ENCODE measurements at places on chromosomes 1 and 21.

GRCh38 chr1:81706650-81707435, 93.9 kb upstream of the ADGRL2 start:
- DNase-seq, result no peak

GRCh38 chr1:51956528-51957509, 33.7 kb downstream of the RAB3B start:
- DNase-seq, result no peak

DNA sequence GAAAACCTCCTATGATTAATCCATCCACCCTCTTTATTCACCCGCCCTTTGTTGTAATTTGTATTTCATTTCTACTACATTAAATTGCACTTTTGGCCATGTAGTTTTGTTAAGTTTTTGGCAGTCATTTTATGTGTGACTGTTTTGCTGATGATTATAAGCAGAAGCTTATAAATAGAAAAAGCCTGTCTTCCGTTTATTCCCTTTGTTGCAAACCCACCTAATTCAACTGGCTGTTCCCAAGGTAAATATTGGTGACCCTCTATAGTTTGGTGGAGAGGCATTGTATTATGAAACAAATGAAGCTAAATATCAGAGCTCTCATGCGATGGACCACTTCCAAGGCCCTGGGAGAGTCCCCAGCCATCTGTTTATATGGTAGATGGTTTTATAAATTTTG, 36.7 kb upstream of the IGSF3 start:
- DNase-seq, result no peak

DNA sequence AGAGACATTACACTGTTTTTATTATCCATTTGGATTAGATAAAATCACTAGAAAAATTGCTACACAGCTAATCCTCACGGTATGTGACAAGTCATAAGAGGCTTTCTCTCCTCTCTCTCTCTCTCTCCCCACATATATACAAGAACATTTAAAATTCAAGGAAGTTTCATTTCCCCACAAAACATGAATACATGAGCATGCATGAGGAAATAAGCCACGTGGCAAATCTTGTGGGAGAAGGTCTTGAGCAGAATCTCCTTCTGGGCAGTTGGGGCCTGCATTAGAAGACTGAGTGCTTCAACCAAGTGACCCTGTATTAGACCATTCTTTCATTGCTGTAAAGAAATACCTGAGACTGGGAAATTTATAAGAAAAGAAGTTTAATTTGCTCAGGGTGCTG, 1313.1 kb downstream of the MRPL39 start:
- no peak for DNase-seq

GRCh38 chr21:17900281-17900989, 81.3 kb upstream of the C21orf91 start:
- DNase-seq, result no peak

DNA sequence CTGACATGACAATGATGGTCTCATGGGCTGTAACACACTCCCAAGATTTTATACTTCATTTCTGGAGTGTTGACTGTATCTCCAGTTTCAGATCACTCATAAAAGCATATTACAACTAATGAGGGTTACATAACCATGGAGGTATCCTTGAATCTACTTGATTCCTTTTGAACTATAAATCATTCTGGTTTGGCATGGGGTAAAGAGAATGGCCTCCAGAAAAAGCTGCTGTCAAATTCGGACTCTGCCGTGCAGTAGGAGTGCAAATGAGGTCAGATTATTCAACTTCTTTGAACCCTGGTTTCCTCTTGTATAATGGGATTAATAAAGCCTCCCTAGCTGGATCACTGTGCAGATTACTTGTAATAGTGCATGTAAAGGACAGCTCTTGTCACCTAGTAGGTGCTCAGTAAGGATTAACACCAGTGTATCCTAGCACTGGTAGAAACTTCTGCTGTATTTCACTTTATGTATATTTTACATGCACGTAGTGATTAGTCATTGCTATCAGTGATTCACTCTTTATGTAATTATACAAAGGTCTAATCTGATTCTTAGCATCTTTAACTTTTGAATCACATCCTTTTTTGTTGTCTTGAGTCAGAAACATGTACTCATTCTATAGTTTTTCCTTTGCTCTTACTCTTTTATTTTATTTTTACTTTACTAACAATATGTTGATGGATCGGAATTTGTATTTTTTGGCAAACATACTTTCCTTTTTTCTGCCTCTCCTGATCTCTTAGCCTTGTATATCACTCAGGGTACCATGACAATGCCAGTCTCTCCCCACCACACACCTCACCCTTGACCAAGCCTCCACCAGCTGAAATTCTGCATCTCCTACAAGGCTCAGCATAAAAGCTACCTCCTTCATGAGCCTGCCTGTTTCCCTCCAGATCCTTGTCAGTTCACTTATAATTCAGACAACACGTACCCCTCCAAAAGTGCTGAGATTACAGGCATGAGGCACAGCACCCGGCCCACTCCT, 3.2 kb downstream of the LRRC8C start:
- DNase-seq, result peak; percentile 52

GRCh38 chr1:231541842-231542241, 13.4 kb downstream of the TSNAX start:
- DNase-seq, result no peak

DNA sequence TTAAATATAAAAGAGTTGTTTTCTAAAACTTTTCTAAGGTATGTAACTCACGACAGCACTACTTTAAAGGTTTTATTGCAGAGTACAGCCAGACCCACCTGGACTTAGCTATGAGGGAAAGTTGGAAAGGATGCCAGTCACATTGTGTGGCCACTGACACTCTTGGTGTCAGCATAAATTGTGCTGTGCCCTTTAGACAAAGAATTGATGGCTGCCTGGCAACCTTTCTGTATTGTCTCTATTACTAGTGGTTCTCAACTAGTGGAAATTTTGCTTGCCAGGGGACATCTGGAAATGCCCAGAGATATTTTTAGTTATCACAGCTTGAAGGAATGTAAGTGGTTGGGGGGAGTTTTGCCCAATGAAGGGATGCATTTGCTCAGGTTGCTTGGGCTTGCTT, 117.5 kb upstream of the APP start:
- DNase-seq, result no peak

GRCh38 chr1:39226836-39227235, 22.3 kb downstream of the MACF1 start:
- no peak for DNase-seq

GRCh38 chr1:200490183-200490582, 80.3 kb upstream of the ZNF281 start:
- no peak for DNase-seq

GRCh38 chr1:45585496-45586075, 1.7 kb downstream of the NASP start:
- DNase-seq, result no peak

DNA sequence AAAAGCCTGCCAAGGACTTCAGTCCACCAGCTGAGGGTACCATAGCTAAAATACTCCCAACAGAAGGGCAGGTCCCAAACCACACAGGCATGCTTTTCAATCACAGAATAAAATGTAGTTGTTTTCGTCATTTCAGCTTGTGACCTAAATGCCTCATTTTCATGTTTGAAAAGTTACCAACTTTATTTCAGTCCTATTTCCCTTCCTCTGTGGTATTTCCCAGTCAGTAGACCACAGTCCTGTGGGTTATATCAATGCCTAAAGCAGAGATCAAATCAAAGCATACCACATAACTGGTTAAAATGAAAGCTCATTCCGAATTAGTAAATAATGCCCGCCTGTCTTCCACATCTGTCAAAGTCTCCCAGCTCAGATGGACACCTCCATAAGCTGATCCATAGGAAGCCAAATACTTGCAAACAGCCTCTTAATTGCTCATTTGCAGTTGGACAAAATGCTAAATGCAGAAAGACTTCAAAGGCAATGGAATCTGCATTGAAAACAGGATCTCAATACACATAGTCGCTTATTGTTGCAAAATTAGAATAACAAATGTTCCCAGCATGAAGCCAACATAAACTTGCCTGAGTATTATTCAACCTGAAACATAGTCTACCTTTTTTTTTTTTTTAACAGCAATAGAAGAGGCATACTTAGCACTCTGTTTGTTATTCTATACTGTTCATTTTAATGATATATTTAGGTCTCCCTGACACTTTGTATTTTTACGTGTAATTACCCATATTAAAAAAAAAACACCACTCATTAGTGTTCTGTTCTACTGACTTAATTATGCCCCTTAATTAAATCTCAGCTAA, 53.9 kb downstream of the NR5A2 start:
- no peak for DNase-seq

- DNase-seq, result peak; percentile 60
Measured at GRCh38 chr1:170562646-170563338, 30.8 kb downstream of the GORAB start.

GRCh38 chr1:221812905-221813597, 71.2 kb upstream of the DUSP10 start:
- no peak for DNase-seq

DNA sequence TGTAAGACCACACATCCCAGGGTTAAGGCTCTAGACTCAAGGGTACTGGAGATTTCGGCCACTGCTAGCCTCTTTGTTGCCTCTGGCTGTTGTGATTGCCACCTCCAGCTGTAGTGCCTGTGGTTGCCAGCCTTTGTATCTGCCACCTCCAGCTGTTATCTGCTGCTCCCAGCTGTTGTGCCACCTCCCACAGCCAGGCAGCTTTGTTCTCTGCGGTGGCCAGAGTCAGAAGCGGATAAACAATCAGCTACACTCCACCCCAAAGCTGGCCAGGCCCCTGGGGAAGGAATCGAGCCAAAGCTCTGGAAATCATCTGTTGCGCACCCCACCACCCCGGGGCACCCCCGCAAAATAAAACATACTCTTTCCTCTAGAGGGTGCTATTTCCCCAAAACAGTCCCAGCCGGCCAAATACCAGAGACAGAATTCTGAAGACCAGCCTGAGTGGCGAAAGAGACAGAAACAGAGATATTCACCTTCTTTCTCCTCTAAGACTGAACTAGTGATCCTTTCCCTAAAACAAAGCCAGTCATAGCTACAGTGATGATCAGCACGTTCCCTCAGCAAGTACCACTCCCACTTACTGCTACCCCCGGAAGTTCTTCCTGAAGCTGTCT, 14.8 kb upstream of the PIGM start:
- no peak for DNase-seq

- no peak for DNase-seq
Measured at GRCh38 chr1:200380589-200381021, 29.2 kb downstream of the ZNF281 start.

- DNase-seq, result no peak
Measured at GRCh38 chr1:8570465-8570864, 247.0 kb downstream of the RERE start.

DNA sequence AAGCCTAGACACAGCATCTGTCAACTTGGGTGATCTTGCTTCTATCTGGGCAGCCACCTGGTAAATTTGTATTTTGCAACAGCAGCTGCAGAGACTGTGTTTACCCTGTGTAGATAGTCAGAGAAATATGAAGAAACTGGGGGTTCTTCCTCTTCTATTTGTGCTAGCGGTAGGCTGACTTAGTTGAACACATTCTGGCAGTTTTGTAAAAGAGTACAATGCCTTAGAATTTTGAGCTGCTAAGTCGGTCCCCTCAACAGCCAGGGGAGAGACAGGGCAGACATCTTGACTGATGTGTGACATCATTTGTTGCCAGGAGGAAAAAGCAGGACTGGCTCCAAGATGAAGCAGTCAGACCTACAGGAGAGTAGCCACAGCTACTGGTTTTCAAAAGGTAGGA, 53.7 kb downstream of the KCNJ6 start:
- DNase-seq, result no peak

GRCh38 chr1:42880384-42880783, 34.0 kb downstream of the ZNF691 start:
- no peak for DNase-seq

GRCh38 chr1:28971980-28972771, 57.8 kb downstream of the EPB41 start:
- peak; percentile 70 for DNase-seq

- peak; percentile 46 for DNase-seq
Measured at GRCh38 chr1:214377886-214378285, 96.9 kb downstream of the SMYD2 start.

DNA sequence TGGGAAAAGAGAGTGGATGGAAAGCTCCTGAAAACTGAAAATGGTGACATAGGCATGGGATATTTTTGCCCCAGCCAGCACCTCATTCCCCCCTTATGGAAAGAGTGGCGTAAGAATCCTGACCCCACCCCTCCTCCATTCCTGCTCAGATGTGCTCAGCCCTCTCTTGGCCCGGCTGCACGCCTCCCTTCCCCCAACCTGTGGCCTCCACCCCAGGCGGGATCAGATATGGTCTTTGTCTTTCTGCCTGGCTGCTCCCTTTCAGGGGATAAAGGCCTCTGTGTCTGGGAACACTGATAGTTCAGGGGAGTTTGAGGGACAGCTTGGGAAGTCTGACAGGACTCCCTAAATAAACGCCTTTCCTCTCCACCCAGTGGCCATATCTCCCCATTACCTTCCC, 49.8 kb downstream of the KIRREL1 start:
- DNase-seq, result no peak

- no peak for DNase-seq
Measured at GRCh38 chr1:47696737-47697441, 259.0 kb downstream of the FOXD2 start.

GRCh38 chr1:203684094-203684493, 57.5 kb downstream of the ATP2B4 start:
- no peak for DNase-seq

DNA sequence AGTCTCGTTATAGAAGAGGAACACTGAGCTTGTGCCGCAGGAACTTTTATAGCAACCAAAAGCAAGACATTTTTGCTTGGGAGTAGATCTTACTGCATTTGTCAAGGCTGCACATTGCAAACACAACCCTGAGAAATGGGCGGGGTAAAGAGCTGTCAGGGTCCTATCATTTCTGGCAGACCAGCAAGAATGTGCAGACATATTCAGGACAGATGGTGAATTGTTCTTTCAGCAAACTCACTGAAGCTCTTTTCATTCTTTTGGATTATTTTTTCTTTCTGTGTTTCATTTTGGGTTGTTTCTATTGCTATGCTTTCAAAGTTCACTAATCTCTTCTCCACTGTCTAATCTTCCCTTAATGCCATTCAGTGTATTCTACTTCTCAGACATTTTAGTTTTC, 5.1 kb upstream of the ACTN2 start:
- no peak for DNase-seq

DNA sequence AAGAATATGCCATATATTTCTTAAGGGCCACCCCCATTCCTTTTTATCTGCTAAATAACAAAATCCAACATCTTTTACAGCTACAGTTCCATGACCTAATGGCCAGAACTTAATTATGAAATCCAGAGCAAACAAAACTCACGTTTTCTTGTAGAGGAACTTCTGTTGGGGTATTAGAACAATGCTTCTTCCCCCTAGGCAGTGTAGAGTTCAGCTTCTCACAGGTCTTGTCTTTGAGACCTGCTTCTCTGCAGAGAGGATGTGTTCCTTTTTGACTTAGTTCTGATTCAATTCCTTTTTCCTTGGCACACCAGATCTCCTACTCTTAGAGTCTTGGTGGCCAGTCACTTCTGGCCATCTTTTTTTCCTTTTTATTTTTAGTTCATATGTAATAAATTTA, 22.2 kb downstream of the VAV3 start:
- no peak for DNase-seq

Measured in amniotic stem cell (primary cell).